Adrenal gland (tissue), 19 donors: ENCODE measurements at places on chromosomes 16 and 17. TPM values are rescaled to one million over a fixed set of nuclear protein-coding genes. Genes with fewer than 3 reads are reported as not detected.
A peak's percentile ranks its signal among the peaks of the same experiment; 100 is the strongest.

GRCh38 chr17:69761011-69761410, 314.0 kb upstream of the KCNJ16 start:
- DNase-seq: no peak
- no peaks in the 10 kb centered on the region for H3K27me3 ChIP-seq
- H3K4me3 ChIP-seq: no peak overlapping the region

- DNase-seq: peak; percentile 65
- peak overlapping the region; percentile 25 for H3K27ac ChIP-seq
- H3K36me3 ChIP-seq: peaks cover 8% of the 10 kb centered on the region
- no peaks in the 10 kb centered on the region for H3K27me3 ChIP-seq
- H3K4me3 ChIP-seq: peak overlapping the region; percentile 7
Measured at GRCh38 chr16:67481561-67482232, 740 bp upstream of the ATP6V0D1 start.

GRCh38 chr16:55359946-55360345, 35.9 kb downstream of the IRX6 start:
- DNase-seq: no peak
- no peaks in the 10 kb centered on the region for H3K4me1 ChIP-seq
- H3K36me3 ChIP-seq: no peaks in the 10 kb centered on the region
- H3K4me3 ChIP-seq: no peak overlapping the region

GRCh38 chr17:73747221-73748002, 103.2 kb upstream of the SDK2 start:
- no peak overlapping the region for H3K27ac ChIP-seq
- no peak for DNase-seq
- H3K36me3 ChIP-seq: no peaks in the 10 kb centered on the region
- no peak overlapping the region for H3K4me3 ChIP-seq
- H3K4me1 ChIP-seq: no peaks in the 10 kb centered on the region
- H3K27me3 ChIP-seq: no peaks in the 10 kb centered on the region

- H3K4me1 ChIP-seq: no peaks in the 10 kb centered on the region
- H3K27ac ChIP-seq: no peak overlapping the region
- H3K27me3 ChIP-seq: no peaks in the 10 kb centered on the region
- no peak for DNase-seq
- no peak overlapping the region for H3K4me3 ChIP-seq
Measured at GRCh38 chr16:66562409-66562808, 3.8 kb upstream of the CMTM1 start.

- no peaks in the 10 kb centered on the region for H3K4me1 ChIP-seq
- H3K4me3 ChIP-seq: no peak overlapping the region
- DNase-seq: no peak
- H3K27me3 ChIP-seq: no peaks in the 10 kb centered on the region
- no peaks in the 10 kb centered on the region for H3K36me3 ChIP-seq
- no peak overlapping the region for H3K27ac ChIP-seq
Measured at GRCh38 chr17:83119987-83120864, 40.8 kb downstream of the METRNL start.

DNA sequence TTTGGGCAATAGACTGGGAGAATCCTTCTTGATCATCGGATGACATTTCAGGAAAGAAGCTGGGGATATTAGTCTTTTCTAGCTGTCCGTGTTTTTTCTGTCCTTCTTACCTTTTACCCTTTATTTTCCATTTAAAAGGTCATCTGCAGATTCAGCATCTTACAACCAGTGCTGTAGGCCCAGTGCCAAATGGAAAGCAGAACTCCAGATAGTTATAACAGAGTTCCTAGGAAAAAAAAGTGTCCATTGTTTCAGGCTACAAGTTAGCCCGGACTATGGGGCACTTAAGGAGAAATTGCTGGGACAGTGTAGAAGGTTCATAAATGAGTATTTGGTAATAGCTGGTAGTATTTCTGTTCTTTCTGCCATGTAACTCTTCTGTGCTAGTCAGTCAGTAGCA, 28.4 kb downstream of the LDHD start:
- no peak overlapping the region for H3K4me3 ChIP-seq
- no peaks in the 10 kb centered on the region for H3K36me3 ChIP-seq
- DNase-seq: no peak
- no peak overlapping the region for H3K27ac ChIP-seq

DNA sequence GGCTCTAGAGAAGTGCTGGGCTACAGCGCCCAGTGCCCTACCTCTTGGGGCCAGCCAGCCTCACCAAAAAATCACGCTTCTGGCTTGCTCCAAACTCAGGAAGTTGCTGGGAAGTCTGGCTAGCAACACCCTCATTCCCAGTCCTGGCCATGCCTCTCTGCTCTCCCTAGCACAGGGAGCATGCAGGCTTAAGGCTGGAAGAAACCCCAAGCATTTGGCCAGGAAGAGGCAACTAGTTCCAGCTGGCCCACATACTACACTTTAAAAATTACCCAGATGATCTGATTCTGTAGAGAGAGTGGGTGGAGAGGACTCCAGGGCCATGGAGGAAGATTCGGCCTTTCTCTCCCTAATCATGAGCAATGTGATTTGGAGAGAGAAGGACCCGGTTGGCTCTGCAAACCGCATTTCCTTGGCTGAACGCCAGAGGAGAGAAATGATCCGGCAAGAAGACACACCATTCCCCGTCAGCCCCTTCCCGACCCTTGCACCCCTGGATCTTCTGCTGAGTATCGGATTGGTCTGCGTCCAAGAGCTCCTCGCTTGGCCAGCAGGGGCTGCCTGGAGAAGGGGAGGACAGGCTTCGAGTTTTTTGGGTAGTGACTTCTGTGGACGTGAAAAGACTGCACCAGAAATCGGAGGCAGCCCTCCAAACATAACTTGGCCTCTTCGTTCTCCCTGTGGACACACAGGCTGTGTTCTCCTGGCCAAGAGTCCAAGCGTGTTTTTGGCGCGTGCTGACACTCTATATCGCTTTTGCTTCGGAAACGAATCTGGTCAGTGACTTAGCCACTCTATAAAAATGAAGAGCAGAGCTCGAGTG, 406.3 kb downstream of the WWOX start:
- no peak overlapping the region for H3K4me3 ChIP-seq
- no peaks in the 10 kb centered on the region for H3K27me3 ChIP-seq
- no peaks in the 10 kb centered on the region for H3K4me1 ChIP-seq
- no peaks in the 10 kb centered on the region for H3K36me3 ChIP-seq

DNA sequence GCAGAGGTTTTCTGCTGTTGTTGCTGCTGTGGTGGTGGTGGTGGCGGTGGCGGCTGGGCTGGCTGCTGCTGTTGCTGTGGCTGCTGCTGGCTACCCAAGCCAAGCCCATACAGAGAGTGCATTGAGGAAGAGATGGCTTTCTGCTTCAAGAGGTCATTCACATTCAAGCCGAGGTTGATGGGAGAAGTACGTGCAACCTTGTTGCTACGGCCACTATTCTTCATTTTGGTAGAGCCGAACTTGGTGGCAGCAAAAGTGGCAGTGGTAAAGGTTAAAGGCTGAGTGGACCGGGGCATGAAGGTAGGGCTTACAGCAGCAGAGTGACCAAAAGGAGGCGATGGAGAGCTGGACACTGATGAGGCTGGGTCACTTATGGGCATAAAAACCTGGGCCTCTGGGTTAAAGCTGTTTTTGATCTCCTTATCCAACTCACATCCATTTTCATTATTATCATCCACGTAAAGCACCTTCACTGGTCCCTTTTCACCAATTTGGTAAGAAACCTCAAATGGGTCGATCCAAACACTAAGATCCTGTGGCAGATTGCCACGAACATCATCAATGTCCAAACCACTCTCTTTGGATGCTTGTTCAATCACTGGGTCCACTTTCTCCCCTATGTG, 2.8 kb downstream of the TOB1 start:
- H3K36me3 ChIP-seq: peaks cover 22% of the 10 kb centered on the region
- peak; percentile 74 for DNase-seq
- no peaks in the 10 kb centered on the region for H3K27me3 ChIP-seq
- peaks cover 9% of the 10 kb centered on the region for H3K4me1 ChIP-seq

- no peaks in the 10 kb centered on the region for H3K27me3 ChIP-seq
- no peak overlapping the region for H3K4me3 ChIP-seq
- no peak for DNase-seq
- H3K4me1 ChIP-seq: peaks cover 33% of the 10 kb centered on the region
- H3K36me3 ChIP-seq: no peaks in the 10 kb centered on the region
Measured at GRCh38 chr17:80790021-80790765, 201.4 kb upstream of the CHMP6 start.

GRCh38 chr17:1965556-1966273, 59.4 kb downstream of the RTN4RL1 start:
- no peak overlapping the region for H3K27ac ChIP-seq
- H3K4me3 ChIP-seq: no peak overlapping the region
- no peaks in the 10 kb centered on the region for H3K4me1 ChIP-seq
- DNase-seq: no peak

GRCh38 chr16:30621765-30622164, 11.6 kb upstream of the ZNF689 start:
- H3K27ac ChIP-seq: no peak overlapping the region
- DNase-seq: no peak
- H3K4me3 ChIP-seq: no peak overlapping the region

DNA sequence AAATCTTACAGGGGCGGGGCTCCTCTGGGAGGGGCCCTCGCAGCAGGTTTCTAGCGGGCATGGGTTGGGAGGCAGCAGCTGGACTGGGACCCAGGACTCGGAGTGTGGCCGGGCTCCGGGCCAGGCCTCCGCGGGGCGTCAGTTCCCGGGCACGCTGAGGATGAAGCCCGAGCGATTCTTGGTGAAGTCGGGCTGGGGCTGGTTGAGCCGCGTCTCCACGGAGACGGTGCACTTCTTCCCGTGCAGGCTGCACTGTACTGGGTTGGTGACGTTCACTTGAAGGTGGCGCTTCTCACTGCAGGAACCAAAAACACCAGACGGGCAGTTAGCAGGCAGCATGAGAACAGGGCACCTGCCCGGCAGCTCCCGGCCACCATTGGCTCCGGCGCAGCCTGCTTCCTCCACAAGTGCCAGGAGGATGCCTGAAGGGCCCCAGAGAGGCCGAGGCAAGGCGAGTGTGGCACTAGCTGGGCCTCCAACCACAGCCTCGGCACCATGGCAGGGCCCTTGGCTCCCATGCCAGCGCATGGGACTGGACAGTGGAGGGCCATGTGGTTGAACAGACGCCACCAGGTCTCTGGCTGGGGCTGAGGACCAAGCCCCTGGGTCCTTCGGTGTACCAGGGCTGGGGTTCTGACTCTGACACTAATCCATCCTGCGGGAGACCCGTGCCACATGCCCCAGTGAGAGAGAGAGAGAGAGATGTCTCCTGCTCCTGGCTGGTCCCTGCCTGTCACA, 8.0 kb downstream of the CDK5R1 start:
- no peak overlapping the region for H3K27ac ChIP-seq
- no peaks in the 10 kb centered on the region for H3K36me3 ChIP-seq
- H3K27me3 ChIP-seq: no peaks in the 10 kb centered on the region

Gene PRKCB
- 0.72 TPM for total RNA-seq

Gene AATK
- 10.0 TPM for total RNA-seq

Gene VPS4A
- total RNA-seq: 34.5 TPM

Gene SMIM5
- total RNA-seq: 1.1 TPM

Gene SMIM36
- total RNA-seq: not detected

Gene KRTAP1-5
- total RNA-seq: not detected

Gene KRTAP2-3
- not detected for total RNA-seq
